ENCODE measurements at places on chromosomes 13 and 19. TPM values are rescaled to one million over a fixed set of nuclear protein-coding genes. Genes with fewer than 3 reads are reported as not detected.

The CGB1 gene
- not detected for total RNA-seq

The USHBP1 gene
- 22.8 TPM for total RNA-seq

The CFAP97D2 gene
- total RNA-seq, result not detected

The ABHD17A gene
- total RNA-seq, result 136 TPM

The DZIP1 gene
- total RNA-seq, result 19.1 TPM

The FFAR3 gene
- not detected for total RNA-seq

All from vein endothelial cell (primary cell).